ENCODE measurements at places on chromosomes 7 and 10.

DNA sequence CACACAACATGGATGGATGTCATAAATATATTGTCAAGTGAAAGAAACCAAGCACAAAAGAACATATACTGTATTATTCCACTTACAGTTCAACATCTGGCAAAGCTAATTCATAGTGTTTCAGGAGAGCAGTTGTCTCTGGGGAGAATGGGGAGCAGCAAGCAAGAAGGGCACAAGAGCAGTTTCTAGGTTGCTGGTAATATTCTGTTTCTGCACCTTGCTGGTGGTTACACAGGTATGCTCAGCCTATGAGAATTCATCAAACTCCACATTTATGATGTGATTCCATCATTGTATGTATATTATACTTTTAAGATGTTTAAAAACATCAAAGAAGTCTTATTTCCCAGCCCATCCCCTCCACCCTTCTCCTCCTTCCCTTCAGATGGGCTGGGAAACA lies 18.1 kb upstream of the PALS2 start:
- no peak for DNase-seq

GRCh38 chr7:121278120-121279021 lies 50.4 kb upstream of the WNT16 start:
- no peak for DNase-seq

DNA sequence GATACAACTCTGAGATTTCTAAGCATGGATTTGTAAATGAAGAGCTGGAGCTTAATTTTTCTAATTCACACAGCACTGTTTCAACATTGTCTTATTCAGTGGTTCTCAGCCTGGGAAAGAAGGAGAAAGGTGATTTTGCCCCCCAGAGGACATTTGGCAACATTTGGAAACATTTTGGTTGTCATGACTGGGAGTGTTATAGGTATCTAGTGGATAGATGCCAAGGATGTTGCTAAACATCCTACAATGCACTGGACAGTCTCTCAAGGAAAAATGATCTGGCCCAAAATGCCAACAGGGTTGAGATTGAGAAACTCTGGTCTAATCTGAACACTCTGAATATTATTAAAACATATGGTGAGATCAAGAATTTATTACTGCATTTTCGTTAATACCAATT lies 3.8 kb upstream of the CAV2 start:
- DNase-seq: no peak

DNA sequence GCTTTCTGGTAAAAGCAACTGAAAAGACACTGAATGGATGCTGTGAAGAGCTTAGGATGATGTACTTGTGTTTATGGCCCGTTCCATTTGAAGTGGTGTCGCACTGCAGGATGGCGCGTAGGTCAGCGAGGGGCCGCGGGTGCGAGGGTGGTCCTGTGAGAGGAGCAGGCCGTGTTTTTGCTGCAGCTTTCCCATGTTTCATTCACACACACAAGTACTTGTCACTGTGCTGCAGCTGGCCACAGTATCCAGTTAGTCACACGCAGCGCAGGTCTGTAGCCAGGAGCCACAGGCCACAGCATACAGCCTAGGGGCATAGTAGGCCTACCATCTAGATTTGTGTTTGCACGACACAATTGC lies 23.2 kb downstream of the WIPI2 start:
- DNase-seq: no peak

DNA sequence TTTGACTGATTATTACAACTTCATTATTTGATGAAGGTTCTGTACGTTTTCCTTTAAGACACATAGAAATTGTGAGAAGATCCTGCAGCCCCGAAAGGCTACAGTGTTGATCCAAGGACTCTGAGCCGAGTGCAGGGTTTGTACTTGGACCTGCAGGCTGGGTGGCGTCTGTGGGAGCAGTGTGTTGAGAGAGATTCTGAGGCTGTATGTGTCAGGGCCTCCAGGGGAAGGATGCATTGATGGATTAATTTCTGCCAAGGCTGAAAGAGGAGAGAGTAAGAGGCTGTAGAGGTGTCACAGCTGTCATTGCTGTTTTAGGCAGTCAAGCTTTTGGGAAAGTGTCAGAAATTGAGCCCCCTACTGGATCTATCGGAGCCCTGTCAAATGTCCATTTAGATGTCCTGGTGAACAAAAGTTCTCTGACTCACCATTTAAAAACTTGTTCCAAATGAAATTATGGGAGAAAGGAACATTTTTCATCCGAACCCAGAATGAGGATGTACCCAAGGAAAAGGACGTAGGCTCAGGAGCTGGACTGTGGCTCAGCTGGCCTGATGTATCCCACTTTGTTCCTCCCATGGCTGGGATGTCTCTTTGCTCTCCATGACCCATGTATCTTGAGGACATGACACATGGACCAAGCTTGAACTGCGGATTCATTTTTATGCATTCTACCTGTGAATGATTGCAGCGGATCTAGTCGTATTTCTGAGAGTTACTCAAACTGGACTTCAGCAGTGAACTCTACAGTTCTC lies 102.2 kb downstream of the TCF7L2 start:
- DNase-seq: peak; percentile 17

DNA sequence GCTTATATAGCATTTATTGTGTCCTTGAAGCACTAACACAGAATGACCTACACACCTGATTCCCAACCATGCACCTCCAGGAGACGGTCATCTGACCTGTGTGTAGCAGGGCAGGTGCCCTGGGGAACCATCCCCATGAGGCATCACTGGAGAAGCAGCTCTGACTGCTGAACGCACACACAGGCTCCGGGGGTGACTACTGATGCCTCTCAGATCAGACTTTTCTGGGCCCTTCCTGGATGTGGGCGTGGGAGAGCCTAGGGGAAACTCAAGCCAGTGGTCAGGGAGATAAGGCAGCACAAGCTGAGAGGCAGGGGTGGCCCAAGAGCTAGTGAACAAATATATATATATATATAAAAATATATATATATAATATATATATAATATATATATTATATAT lies 37.6 kb downstream of the CPXM2 start:
- DNase-seq: no peak

DNA sequence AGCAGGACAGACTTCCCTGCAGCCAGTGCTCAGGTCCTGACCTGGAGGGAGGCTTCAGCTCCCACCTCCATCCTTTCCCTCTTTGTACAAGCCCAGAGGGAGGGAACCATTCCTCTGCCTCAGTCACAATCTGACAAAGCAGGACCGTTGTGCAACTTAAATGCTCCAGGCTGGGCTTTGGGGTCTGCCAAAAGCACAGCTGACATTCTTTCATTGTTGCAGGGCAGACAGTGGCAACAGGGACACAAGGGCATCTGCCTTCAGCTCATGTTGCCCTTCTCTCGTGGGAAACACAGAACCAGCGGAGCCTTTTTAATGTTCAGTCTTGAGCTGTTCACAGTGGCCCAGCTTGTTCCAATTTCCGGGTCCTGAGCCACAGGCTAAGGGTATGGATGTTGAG lies 155.7 kb upstream of the TNS3 start:
- no peak for DNase-seq

DNA sequence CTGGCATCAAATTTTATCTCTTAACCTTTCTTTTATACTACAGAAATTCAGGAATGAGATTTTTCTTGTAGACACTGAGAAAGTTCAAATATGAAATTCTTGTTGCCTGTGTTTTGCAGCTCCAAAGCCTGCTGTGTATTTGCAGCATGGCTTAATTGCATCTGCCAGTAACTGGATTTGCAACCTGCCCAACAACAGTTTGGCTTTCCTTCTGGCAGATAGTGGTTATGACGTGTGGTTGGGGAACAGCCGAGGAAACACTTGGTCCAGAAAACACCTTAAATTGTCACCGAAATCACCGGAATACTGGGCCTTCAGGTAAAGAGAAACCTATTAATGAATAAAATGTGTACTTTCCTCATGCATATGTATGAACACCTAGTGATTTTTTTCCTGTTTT lies 24.8 kb downstream of the LIPK start:
- no peak for DNase-seq

GRCh38 chr10:119483001-119483400 lies 59.5 kb downstream of the RGS10 start:
- no peak for DNase-seq

DNA sequence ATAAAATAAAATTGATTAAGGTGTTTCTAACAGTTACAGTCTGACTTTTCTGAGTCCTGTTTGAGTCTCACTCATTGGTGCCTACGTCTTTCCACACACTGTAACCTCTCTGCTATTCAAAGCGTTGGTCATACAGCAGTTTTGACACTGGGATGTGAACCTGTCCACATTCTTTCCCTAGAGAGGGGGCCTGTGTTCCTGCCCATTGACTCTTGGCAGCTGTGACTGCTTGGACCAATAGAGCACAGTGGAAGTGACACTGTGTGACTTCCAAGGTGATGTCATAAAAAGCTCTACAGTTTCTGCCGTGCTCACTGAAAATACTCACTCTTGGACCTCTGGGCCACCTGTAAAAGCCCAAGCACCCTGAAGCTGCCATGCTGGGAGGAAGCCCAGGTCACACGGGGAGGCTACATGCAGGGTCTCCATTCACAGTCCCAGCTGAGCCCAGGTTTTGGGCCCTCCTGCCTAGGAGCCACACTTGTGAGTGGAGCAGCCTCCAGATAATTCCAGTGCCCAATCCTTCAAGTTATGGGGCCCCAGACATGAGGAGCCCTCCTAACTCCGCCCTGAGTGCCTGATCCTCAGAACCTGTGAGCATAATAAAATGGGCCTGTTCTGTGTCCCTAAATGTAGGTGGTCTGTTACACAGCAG lies 704 bp upstream of the ANTXRL start:
- DNase-seq: no peak

DNA sequence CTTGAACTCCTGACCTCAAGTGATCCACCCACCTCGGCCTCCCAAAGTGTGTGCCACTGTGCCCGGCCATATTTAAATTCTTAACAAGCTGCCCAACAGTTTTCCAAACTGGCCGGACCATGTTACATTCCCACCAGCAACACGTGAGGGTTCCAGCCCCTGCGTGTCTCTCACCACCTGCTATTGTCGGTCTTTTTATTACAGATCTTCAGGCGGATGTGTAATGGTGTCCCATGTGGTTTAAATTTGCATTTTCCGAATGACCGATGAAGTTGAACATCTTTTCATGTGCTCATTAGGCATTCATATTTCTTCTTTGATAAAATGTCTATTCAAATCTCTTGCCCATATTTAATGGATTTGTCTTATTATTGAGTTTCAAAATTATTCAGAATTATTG lies 11.5 kb downstream of the ELFN1 start:
- no peak for DNase-seq

DNA sequence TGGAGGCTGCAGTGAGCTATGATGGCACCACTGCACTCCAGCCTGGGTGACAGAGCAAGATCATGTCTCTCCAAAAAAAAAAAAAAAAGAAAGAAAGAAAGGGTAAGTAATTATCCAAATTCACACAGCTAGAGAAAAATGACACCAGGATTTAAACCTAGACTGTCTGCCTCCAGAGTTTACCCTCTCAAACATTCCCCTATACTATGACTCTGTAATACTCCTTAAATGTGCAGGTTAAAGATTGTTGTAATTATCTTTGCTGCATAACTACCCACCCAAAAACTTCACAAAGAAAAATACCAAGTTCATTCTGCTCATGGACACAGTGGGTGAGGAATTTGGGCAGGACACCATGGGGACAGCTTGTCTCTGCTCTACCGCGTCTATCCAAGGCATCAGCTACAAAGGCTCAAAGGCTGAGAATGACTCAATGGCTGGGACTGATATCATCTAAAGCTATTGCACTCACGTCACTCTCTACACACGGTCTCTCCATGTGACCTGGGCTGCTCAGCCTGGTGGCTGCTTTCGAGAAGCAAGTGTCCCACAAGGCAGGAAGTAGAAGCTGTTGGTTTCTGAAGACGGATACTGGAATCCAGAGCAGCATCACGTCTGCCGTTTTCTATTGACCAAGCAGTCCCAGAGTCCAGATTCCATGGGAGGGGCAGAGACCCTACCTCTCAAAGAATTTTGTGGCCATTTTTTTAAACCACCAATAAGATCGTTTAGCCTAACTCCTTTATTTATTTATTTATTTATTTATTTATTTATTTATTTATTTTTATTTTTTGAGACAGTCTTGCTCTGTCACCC lies 185.7 kb upstream of the AUTS2 start:
- no peak for DNase-seq

DNA sequence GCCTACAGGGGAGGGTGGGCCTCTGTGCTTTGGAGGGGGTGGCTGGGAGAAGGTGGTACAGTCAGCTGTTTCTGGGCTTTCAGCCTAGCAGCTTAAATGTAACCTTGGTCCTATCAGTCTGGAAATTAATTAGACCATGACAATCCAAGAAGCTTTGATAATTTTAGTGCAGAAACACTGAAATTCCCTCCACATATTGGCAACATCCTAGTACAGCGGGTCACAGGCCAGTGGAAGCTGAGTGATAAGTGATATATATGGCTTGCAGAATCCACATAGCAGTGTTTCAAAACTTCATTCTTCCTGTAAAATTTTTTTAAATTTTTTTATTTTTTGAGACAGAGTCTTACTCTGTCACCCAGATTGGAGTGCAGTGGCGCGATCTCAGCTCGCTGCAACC lies 212.6 kb downstream of the TYW1 start:
- DNase-seq: no peak

DNA sequence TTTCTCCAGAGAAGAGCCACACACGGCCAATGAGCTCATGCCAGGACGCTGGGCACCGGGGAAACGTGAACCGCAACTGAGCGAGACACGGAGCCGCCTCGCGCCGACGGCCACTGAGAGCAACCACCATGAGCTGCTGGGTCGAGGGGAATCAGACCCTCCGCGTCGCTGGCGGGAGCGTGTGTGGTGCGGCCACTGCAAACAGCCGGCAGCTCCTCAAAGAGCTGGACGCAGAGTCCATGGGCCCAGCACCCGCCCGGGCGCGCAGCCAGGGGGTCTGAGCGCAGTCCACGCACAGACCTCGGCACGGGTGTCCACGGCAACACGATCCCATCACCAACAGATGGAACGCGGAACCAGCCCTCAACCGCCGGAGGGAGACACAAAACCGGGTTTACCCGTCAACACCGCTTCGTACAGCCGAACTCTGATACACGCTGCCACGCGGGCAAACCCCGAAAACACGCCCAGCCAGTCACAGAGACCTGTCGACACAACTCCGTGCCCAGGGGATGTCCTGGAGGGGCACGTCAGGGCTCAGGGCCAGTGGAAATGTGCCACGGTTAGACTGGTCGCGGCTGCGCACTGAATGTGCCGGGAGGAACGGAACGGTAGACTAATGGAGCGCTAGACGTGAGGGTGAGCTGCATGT lies 147.1 kb downstream of the ELFN1 start:
- DNase-seq: no peak

DNA sequence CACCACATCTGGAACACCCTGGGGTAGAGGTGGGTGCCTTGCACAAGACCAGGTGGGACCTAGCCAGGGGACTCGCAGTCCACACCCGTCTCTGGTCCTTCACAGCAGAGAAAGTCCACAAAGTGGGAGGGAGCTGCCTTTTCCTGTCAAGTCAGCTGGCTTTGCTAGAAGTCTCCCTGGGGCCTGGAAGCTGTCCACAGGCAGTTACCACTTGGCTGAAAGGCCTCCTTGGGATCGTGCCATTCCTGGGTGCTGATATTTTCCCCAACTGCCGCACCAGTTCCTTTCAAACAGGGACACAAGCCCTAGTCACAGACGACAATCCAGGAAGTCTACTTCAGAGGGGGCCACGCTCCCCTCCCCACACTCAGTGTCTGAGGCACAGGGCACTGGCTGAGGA lies 75.4 kb downstream of the AFAP1L2 start:
- DNase-seq: peak; percentile 70

- peak; percentile 63 for DNase-seq
Measured at GRCh38 chr10:94320285-94320914, 42.3 kb downstream of the NOC3L start.

All from cerebellar cortex (tissue), 1 donor.